ENCODE measurements at places on chromosomes 12 and 14.

DNA sequence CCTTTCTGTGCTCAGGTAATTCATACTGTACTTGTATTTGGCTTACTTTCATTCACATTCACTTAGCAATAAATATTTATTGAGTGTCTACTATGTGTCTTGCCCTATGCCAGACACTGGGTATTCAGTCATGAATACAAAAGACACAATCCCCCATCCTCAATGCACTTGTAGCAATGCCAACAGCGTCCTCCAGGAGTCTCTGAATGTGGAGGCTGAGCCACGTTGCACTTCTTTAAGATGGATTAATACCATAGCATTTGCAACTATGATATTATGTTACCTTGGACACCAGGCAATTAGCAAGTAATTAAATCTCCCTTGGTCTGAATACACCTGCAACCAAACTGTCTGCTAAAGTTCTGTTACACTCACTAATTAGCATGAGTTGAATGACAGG is 58.8 kb downstream of the OTX2 start:
- no peak for DNase-seq

DNA sequence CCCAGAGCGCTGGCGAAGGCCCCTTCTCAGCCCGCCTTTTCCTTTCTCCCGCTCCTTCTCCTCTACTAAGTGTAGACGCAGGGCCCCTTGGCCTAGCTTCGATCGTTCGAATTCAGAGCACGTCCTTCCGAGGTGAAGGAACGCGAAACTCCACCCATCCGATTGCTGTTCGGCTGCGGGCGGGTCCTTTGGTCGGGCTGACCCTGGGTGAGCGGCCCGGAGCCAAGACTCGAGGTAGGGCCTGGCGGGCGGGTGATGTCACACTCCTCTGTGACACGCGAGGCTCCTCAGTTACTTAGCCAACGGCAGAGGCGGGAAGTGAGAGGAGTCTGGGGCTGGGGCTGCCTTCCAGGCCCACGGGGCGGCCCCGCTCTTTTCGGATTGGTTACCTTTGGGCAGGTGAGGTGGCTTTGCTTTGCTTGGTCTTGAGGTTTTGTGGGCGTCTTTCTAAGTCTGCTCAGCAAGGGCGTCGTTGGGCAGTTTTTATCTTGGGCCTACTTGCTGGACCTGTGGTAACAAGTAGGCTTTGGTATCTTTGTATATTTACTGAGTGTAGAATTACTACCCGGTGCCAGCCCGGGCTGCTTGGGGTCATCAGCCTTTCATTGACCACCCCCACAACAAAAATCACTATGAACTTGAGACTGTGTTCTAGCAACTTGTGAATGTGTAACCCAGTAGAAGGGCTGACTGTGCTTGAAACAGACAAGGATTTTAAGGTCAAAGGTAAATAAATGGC is 694 bp downstream of the TMBIM6 start:
- DNase-seq: peak; percentile 85

- no peak for DNase-seq
Measured at GRCh38 chr12:5554711-5555110, 122.8 kb downstream of the NTF3 start.

- peak; percentile 76 for DNase-seq
Measured at GRCh38 chr14:73188501-73188911, 48.8 kb upstream of the PAPLN start.

DNA sequence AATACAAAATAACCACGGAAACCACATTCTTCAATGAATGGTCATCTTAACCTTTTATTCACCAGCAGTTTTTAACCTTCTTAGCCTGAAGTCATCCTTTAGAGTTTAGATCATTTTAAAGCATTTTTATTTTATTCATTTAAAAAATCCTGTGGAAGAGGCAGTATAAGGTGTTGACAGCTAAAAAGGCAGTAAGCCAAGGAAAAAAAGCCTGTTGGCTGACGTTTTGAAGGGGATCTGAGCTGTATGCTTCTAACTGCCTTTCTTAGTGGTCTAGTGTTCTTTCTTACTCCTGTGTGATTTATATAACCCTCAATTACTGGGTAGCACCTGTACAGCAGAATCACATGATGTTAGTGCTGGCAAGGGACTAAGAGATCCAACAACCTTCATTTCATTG is 438.3 kb upstream of the SEL1L start:
- DNase-seq: no peak

DNA sequence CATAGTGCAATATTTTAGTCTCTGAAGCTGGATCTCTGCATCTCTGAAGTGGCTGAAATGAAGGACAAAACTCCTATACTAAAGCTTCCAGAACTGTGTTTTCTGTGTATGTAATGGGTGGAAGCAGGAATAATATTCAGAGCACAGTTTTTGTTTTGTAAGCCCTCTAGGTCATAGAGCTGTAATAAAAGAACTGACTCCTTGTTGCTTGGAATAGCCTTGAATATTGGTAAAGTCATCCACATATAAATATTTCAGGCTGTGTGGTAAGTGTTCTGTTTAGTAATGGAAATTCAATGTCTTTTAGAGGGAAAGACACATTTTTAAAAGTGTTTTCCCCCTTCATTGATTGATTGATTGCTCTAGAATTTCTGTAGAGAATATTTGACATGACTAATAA is 18.2 kb upstream of the AKAP6 start:
- DNase-seq: no peak

GRCh38 chr12:26396402-26396801 is 201.0 kb downstream of the SSPN start:
- no peak for DNase-seq
